ENCODE measurements at places on chromosomes 1 and 21.

DNA sequence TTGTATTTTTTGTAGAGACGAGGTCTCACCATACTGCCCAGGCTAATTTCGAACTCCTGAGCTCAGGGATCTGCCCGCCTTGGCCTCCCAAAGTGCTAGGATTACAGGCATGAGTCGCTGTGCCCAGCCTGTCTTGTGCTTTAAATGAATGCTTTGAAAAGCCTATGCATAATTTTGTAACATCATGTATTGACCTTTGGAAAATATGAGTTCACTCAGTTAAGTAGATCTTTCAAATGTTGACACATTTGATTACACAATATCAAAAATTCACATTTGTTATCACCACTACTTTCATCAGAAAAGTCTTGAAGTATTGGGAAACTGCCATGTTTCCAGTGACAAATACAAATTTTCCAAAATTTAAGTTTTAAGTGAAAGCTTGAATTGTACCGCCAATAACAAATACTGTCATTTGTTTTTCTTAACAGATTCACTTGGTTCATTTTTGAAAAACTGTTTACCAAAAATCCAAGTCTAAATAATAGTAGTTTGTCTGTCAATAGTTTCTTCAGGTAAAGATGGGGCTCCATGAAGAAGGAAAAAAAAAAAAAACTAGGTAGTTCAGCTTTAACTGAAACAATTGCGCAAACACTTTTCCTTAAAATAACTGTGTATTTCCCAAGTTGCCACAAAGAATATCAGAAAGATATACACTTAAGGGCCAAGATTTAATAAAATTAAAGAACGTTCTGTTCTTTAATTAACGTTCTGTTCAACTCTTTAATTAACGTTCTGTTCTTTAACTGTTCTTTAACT is 233.2 kb upstream of the NR5A2 start:
- no peak for DNase-seq

GRCh38 chr21:36122977-36123376 is 11.9 kb upstream of the CBR3 start:
- no peak for DNase-seq

DNA sequence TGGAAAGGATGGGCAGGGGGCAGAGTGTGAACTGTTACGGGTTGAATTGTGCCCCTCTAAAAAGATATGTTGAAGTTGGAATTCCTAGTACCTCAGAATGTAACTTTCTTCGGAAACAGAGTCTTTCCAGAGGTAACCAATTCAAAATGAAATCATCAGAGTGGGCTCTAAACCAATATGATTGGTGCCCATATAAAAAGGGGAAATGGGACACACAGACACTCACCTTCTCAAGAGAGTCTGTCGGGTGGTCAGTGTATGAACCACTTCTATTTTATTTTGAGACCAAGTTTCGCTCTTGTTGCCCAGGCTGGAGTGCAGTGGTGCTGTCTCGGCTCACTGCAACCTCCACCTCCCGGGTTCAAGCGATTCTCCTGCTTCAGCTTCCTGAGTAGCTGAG is 7.6 kb downstream of the EDARADD start:
- DNase-seq, result no peak

DNA sequence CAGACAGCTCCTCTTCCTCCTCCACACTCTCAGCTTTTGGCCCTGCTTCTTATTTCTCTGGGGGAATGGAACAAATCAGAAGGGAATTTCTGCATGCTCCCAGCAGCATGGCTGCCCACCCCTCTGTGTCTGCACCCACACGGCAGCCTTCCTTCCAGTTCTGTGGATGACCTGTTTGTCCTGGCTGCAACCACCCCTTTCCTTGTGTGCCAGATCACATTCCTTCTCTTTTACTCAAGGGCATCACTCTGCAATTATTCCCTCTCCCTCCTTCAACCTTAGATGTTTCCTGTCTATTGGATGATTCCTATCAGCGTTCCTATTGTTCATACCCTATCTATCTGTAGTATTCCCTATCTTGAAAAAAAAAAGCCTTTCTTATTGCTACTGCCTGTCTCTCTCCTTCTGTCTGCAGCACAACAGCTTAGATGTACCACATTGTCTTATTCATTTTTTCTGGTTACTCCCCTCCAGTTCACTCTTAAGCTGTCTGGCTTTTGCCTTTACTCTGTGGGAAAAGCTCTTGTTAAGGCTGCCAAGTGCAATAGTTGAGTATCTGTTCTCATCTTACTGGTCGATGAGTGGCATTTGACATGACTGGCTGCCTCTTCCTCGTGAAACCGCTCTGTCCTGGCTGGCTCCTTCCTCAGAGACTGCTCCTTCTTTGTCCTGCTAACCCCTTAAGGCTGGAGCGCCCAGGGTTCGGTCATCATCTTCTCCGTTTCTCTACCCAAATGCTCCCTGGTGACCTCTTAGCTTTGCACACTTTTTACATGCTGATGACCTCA is 351.1 kb downstream of the CAMTA1 start:
- no peak for DNase-seq

- DNase-seq, result no peak
These were observed 172.2 kb upstream of the ETV3 start for GRCh38 chr1:157310401-157310800.

- DNase-seq, result no peak
These were observed 144.6 kb downstream of the NFIA start for GRCh38 chr1:61226791-61227567.

DNA sequence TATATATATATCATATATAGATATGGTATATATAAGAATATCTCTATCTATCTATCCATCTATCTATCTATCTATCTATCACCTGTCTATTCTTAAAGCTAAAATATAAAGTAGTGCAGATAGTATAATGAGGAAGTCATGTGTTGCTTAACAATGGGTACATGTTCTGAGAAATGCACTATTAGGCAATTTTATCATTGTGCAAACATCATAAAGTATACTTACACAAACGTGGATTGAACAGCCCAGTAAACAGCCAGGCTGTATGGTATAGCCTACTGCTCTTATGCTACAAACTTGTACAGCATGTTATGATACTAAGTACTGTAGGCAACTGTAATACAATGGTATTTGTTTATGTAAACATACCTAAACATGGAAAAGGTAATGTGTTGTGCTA is 621.0 kb upstream of the NCAM2 start:
- DNase-seq, result no peak

DNA sequence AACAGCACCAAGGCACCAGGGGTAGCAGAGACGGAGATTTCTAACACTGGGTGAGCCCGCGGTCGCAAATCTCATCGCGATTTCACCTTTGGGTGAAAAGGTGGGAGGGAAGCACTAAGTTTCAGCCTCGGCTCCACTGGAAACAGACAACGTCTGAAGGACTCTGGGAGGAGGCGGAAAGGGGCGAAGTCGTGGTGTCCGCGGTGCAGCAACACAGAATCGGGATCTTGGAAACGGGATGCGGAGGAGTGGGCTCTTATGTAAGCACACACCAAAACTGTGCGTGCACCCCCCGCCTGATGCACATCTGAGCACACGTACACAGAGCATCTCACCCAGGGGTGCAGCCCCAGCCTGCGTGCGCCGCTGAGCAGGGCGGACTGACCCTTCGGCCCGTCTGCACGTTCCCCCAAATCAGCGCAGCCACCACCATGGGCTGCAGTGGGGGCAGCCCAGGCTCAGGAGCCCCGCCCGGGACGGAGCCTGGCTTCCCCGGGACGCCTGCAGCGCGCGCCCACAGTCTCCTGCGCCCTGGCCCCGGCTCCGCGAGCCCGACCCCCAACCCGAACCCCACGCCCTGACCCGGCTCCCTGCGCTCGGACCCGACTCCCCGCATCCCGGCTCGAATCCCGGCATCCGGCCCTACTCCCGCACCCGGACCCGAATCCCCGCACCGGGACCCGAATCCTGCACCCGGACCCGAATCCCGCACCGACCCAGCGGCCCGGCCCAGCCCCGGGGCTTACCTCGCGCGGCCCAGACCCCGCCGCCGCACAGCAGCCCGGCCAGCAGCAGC is 670 bp downstream of the CLSTN1 start:
- DNase-seq, result no peak

DNA sequence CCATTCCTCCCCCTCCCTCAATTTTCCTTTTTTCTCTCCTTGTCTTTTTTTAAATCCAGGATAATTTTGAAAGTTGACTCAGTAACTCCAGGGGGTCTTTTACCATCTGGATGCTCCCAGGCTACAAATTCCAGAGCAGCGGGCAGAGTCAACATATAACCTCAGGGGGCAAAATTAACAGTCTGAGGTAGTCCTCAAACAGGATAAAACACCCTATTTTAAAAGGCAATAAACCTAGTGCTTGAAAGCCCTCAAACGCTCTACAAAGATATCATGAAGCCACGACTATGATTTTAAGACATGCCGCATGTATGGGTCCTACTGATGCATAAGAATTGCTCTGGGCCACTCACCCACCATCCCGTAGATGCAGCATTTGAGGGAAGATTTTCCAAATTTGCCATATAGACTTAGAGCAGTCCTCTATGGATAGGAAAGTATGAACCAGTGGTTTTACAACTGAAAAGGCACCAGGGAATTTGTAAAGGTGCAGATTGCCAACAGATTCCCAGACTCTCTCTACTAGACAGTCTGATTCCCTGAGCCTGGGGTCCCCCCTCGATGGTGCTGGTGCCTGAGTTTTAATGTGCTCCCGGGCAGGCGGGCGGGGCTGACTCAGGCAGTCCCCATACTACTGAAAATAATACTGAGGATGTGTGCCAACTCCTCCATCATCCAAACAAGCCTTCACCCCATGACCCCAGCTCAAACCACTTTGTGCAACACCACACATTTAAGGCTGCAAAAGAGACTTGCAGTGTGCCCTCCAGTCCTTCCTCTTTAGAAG is 37.2 kb downstream of the PTPN14 start:
- no peak for DNase-seq

- no peak for DNase-seq
These were observed 13.9 kb downstream of the PHTF1 start for GRCh38 chr1:113745425-113745824.

Data from stimulated activated CD8-positive, alpha-beta memory T cell treated with anti-CD3 and anti-CD28 coated beads, Interleukin-4, amount 100 ng/mL, for 24 hours (primary cell).